Activated CD8-positive, alpha-beta T cell treated with anti-CD3 and anti-CD28 coated beads, Interleukin-2, amount 10 ng/mL, durations not matched to agents 7 days and 5 days (primary cell): ENCODE measurements at places on chromosomes 6 and 20. TPM values are rescaled to one million over a fixed set of nuclear protein-coding genes. Genes with fewer than 3 reads are reported as not detected.

Gene NKAIN4
- total RNA-seq = not detected

- H3K27me3 ChIP-seq = peaks cover 56% of the 10 kb centered on the region
- H3K4me3 ChIP-seq = no peak overlapping the region
- H3K36me3 ChIP-seq = no peaks in the 10 kb centered on the region
- peak; percentile 78 for DNase-seq
- peaks cover 52% of the 10 kb centered on the region for H3K4me1 ChIP-seq
These were observed 163.2 kb upstream of the ZNF337 start for GRCh38 chr20:25859649-25860530.

Gene TCF15
- not detected for total RNA-seq

Gene PGC
- total RNA-seq = not detected

DNA sequence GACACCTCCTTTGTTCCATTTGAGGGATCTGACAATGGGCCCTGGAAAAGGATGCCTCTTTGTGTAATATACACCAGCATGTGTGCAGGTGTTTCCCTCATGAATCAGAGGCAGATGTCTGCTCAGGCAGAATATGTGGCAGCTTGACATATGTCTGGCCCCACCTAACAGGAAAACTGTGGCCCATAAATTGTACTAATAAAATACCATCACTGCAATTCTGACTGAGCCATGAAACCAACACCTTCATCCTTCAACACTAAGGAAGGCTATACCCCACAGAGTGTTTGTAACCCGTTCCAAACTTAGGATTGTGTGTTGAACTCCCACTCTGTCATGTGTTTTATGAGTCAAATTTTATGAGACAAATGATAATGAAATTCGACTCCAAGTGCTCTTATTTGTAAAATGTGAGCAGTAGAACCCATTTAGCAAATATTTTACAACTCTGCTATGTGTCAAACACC, 22.7 kb downstream of the LAMA4 start:
- DNase-seq = no peak
- H3K4me1 ChIP-seq = peaks cover 18% of the 10 kb centered on the region
- no peaks in the 10 kb centered on the region for H3K36me3 ChIP-seq
- H3K27ac ChIP-seq = no peak overlapping the region

- H3K27ac ChIP-seq = no peak overlapping the region
- no peaks in the 10 kb centered on the region for H3K4me1 ChIP-seq
- no peaks in the 10 kb centered on the region for H3K36me3 ChIP-seq
- H3K27me3 ChIP-seq = no peaks in the 10 kb centered on the region
These were observed 81.8 kb upstream of the EYA4 start for GRCh38 chr6:133159255-133159795.

Gene EEF1A1
- 7,486 TPM for total RNA-seq

GRCh38 chr6:46046558-46047174, 31.0 kb upstream of the CLIC5 start:
- H3K27me3 ChIP-seq = peaks cover 12% of the 10 kb centered on the region
- no peaks in the 10 kb centered on the region for H3K4me1 ChIP-seq
- H3K4me3 ChIP-seq = no peak overlapping the region
- no peaks in the 10 kb centered on the region for H3K36me3 ChIP-seq
- no peak overlapping the region for H3K27ac ChIP-seq

Gene EPHA7
- not detected for total RNA-seq

DNA sequence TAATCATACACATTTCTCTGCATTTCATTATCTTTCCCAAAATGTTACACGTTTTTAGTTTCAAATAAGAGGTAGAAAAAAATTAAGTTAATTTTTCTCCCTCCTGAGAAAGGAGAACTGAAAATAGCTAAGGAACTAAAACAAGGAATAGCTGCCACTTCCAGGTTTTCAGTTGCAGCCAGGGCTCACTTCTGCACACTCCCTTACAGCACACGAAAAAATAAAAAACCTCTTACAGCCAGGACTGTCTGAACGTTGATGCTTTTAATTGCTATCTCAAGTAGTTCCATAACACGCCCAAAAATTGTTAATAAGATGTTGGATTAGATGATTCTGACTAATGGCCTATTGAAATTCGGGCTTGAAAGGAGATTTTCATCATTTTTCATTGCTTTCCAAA, 153.7 kb upstream of the THBS2 start:
- no peak for DNase-seq
- no peaks in the 10 kb centered on the region for H3K4me1 ChIP-seq
- no peaks in the 10 kb centered on the region for H3K36me3 ChIP-seq
- no peak overlapping the region for H3K27ac ChIP-seq
- H3K4me3 ChIP-seq = no peak overlapping the region
- peaks cover 7% of the 10 kb centered on the region for H3K27me3 ChIP-seq

Gene BCAS4
- total RNA-seq = 32.6 TPM

Gene KIF25
- not detected for total RNA-seq

DNA sequence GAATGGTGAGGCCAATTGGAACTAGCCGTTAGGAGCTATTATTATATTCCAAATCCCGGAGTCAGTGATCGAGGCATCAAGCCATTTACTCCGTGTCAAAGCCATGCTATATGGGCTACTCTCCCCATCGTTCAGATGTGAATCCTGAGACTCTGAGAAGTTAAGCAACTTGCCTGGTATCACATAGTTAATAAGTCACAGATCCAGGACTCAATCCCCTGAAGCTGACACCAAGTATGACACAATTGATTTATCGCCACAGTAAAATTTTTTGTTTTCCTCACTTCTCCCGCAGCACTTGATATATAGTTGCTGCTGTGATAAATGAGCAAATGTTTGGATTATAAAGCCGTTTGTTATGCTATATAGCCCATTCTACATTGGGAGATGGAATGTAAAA, 50.8 kb upstream of the TSHZ2 start:
- H3K36me3 ChIP-seq = no peaks in the 10 kb centered on the region
- DNase-seq = no peak
- no peaks in the 10 kb centered on the region for H3K27me3 ChIP-seq

GRCh38 chr6:40247516-40248115, 313.4 kb upstream of the MOCS1 start:
- no peaks in the 10 kb centered on the region for H3K4me1 ChIP-seq
- H3K27ac ChIP-seq = no peak overlapping the region
- no peak overlapping the region for H3K4me3 ChIP-seq

Gene PM20D2
- 22.5 TPM for total RNA-seq

GRCh38 chr6:158143700-158144099, 24.4 kb downstream of the SERAC1 start:
- peaks cover 24% of the 10 kb centered on the region for H3K36me3 ChIP-seq
- no peak for DNase-seq
- H3K27ac ChIP-seq = no peak overlapping the region

- H3K27me3 ChIP-seq = peaks cover 54% of the 10 kb centered on the region
- no peaks in the 10 kb centered on the region for H3K36me3 ChIP-seq
- H3K27ac ChIP-seq = no peak within 1 kb of the TSS
- DNase-seq = peak; percentile 25
- peaks cover 7% of the 10 kb centered on the region for H3K4me1 ChIP-seq
These were observed at the start of gene ARHGAP40 for GRCh38 chr20:38601216-38602184. ARHGAP40 (plus strand) TSS chr20:38601809.

Gene MLIP
- total RNA-seq = not detected

DNA sequence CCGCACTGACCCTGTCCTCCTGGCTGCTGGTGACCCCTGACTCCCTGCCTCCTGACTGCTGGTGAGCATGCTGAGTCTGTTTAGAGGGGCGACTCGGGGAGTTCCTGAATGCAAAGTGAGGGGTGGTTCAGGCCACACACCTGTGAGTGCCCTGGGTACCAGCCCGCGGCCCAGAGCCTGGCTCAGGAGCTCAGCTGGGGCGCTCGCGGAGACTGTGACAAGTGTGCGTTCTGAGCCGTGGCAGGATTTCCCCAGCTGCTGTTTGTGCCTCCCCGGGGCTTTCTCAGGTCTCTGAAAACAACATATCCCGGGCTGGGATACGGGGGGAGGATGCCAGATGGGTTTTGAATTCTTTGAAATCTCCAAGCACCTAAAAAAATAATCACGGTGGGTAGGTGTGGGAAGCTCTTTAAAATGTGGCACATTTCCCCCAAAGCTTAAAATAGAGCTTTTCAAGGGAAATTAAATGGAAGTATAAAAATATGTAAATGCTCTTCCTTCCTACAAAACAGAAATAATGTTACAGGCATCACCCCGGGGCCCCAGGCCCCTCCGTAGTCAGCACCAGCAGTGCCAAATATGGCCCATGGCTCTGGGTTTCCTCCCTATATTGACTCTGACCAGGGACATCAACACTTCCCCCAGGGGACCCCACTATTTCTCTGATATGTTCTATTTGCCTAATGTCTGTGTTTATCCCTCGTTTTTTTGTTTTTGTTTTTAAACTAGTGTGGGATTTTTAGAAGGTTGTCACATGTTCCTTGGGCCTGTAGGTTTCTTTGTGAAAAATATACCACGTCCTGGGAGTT, 49.9 kb upstream of the TAGAP start:
- peak; percentile 57 for DNase-seq
- no peaks in the 10 kb centered on the region for H3K27me3 ChIP-seq
- H3K27ac ChIP-seq = peak overlapping the region; percentile 80

DNA sequence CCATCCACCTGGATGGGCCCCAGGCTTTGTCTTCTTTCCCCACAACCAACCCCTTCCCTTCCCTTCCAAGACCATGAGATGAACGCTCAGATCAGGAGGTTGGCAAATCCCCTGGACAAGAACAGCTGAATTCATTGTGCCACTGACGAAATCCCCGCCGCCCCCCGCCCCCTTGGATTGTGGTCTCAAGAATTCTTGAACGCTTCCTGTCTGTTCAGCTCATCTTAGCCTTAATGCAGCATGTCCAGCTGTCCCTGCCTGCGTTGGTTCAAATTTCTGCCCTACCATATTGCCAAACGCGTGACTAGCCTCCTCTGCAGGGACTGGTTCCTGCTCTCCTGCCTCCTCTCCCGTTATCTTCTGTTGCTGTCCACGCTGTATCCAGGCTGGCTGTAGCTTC, 133.2 kb downstream of the CDH4 start:
- no peak overlapping the region for H3K27ac ChIP-seq
- H3K27me3 ChIP-seq = no peaks in the 10 kb centered on the region
- DNase-seq = no peak
- no peak overlapping the region for H3K4me3 ChIP-seq
- no peaks in the 10 kb centered on the region for H3K4me1 ChIP-seq

Gene PRKN
- 0.63 TPM for total RNA-seq

Gene PNLDC1
- 0.79 TPM for total RNA-seq

Gene AVP
- total RNA-seq = not detected

Gene ULBP1
- 0.71 TPM for total RNA-seq

GRCh38 chr6:69985180-69985579, 118.8 kb downstream of the COL19A1 start:
- no peak overlapping the region for H3K27ac ChIP-seq
- H3K4me1 ChIP-seq = no peaks in the 10 kb centered on the region
- DNase-seq = no peak
- H3K36me3 ChIP-seq = no peaks in the 10 kb centered on the region
- H3K4me3 ChIP-seq = no peak overlapping the region

DNA sequence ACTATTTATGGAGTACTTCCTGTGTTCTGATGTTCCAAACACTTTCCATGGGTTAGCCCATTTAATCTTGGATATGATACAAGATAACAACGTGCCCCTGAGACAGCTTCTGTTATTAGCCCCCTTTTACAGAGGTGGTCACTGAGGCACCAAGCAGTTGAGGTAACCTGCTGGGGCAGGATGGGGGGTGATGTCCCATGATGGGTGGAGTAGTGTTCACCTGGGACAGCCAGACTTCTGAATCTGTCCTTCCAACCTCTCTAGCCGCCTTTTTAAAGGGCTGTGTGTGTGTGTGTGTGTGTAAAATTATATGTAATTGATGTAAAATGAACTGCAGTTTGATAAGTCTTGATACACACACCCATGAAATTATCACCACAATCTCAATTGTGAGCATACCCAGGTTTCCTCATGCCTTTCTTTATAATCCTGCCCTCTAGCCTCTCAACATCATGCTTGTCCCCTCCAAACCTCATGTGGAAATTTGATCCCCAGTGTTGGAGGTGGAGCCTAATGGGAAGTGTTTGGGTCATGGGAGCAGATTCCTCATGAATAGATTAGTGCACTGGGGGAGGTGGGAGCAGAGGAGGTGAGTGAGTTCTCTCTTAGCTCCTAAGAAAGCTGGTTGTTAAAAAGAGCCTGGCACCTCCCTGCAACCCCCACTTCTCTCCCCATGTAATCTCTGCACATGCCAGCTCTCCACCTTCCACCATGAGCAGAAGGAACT, 39.2 kb downstream of the PLAGL2 start:
- H3K4me1 ChIP-seq = peaks cover 2% of the 10 kb centered on the region
- no peak overlapping the region for H3K27ac ChIP-seq
- no peak overlapping the region for H3K4me3 ChIP-seq
- no peaks in the 10 kb centered on the region for H3K27me3 ChIP-seq
- no peak for DNase-seq

DNA sequence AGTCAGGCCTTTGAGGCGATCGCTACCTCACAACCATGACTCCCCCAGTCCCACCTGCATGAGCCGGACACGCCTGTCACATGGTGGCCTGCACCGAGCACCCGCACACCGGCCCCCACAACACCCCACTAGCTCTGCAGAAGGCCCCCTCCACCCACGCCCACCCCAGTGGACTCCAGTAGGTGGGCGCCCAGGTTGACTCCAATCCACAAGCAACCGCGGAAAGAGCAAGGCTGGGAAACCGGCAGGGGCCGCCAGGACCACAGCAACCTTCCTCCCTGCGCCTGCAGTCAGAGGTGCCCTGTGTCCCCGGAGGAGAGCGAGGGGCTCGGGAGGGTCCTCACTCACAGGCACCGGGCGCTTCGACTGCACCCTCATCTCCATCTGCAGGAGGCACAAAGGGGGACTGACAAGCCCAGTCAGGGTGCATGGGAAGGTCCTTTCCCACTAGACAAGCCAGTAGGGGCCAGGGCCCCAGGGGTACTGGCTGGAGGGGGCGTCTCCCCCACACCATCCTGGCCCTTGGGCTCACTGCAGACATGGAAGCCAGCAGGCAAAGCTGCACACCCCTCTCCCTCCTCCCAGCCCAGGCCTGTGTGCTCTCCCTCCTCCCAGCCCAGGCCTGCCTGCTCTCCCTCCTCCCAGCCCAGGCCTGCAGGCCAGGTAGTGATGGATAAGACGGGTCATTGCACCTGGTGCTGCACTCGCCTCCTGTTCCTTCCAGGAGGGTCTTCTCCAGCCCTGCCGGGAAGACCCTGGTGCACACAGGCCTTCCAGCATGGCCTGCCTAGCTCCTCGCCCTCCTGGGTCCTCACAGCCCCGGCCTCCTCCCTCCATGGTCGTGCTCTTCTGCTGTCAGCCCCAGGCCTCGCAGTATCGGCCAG, 137.2 kb downstream of the DLL1 start:
- no peak for DNase-seq
- H3K4me1 ChIP-seq = peaks cover 42% of the 10 kb centered on the region
- H3K4me3 ChIP-seq = no peak overlapping the region
- H3K27ac ChIP-seq = no peak overlapping the region
- peaks cover 13% of the 10 kb centered on the region for H3K27me3 ChIP-seq

- peak overlapping the region; percentile 87 for H3K27ac ChIP-seq
- peak overlapping the region; percentile 4 for H3K4me3 ChIP-seq
- no peaks in the 10 kb centered on the region for H3K27me3 ChIP-seq
- H3K4me1 ChIP-seq = peaks cover 30% of the 10 kb centered on the region
- peak; percentile 77 for DNase-seq
These were observed 28.3 kb upstream of the KIF3B start for GRCh38 chr20:32249030-32249738.

GRCh38 chr20:62118113-62119043, 3.9 kb upstream of the LSM14B start:
- peaks cover 36% of the 10 kb centered on the region for H3K4me1 ChIP-seq
- DNase-seq = no peak
- H3K27ac ChIP-seq = peak overlapping the region; percentile 85
- no peaks in the 10 kb centered on the region for H3K27me3 ChIP-seq
- H3K36me3 ChIP-seq = peaks cover 5% of the 10 kb centered on the region

GRCh38 chr6:108737594-108738546, 110.4 kb upstream of the ARMC2 start:
- H3K27me3 ChIP-seq = peaks cover 9% of the 10 kb centered on the region
- no peaks in the 10 kb centered on the region for H3K36me3 ChIP-seq
- DNase-seq = no peak
- no peaks in the 10 kb centered on the region for H3K4me1 ChIP-seq
- no peak overlapping the region for H3K4me3 ChIP-seq

Gene MLN
- not detected for total RNA-seq

Gene CASS4
- 17.8 TPM for total RNA-seq

Gene TFB1M
- total RNA-seq = 34.9 TPM

Gene POM121L2
- not detected for total RNA-seq

Gene SLC22A7
- total RNA-seq = not detected
